ENCODE measurements at places on chromosomes 2 and 18.

DNA sequence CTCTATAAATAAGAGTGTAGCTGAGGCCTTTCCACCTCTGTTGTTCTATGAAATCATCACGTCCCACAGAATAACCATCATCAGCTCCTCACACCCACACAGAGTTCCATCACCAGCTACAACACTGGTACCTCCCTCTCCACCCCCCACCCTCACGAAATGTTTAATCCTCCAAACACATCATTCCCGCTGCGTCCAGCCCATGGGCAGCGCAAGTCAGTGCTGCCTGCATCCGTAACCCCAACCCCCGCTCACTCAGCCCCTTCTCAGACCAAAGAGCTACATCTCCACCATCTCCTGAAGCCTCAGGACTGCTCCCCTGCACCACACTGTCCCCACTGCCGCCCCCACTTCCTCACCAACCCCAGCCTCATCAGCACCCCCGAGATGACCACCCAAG, 19.4 kb downstream of the DNMT3A start:
- DNase-seq = no peak

DNA sequence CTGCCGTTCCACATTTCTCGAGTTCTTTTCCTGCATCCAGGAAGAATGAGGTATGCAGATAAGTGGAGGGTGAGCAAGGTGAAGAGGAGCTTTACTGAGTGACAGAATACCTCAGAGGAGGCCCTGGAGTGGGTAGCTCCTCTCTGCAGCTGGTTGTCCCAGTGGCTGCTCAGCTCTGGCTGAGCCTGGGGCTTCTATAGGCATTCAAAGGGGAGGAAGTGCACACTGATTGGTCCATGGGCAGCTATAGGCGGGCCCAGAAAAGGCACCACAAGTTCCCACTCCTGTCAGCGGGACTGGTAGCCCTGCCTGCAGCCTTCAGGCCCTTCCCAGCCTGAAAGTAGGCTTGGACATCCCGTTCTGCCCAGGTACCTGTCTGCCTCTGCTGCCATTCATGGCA, 94.7 kb downstream of the DOK6 start:
- no peak for DNase-seq

DNA sequence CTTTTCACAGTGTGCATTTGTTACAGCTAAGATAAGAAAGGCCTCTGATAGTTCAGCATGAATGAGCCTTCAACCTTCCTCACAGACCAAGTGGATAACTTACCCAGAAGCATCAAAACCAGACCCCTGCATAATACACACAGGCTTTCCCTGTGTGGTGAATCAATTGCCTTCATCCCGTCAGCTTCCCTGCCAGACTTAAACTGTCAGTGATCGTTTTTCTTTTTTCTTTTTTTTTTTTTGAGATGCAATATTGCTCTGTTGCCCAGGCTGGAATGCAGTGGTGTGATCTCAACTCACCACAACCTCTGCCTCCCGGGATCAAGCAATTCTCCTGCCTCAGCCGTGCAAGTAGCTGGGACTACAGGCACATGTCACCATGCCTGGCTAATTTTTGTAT, 20.5 kb upstream of the SLC35F5 start:
- no peak for DNase-seq

DNA sequence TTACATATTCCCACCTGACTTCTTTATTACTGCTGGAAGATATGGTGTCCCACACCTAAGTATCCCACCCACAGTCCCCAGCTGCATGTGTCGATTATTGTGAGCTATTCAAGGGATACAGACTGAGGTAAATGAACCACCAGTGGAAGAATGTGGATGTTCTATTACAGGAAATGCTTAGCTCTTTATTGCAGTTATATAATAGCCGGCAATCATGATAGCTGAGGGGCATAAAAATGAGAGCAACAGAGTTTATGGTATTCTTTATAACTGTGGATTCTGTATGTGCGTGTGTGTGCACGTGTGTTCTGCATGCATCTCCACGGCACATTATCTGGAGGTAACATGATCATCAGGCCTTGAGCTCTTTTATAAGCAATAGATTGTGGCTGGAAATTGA, 198.9 kb downstream of the NEDD4L start:
- no peak for DNase-seq

DNA sequence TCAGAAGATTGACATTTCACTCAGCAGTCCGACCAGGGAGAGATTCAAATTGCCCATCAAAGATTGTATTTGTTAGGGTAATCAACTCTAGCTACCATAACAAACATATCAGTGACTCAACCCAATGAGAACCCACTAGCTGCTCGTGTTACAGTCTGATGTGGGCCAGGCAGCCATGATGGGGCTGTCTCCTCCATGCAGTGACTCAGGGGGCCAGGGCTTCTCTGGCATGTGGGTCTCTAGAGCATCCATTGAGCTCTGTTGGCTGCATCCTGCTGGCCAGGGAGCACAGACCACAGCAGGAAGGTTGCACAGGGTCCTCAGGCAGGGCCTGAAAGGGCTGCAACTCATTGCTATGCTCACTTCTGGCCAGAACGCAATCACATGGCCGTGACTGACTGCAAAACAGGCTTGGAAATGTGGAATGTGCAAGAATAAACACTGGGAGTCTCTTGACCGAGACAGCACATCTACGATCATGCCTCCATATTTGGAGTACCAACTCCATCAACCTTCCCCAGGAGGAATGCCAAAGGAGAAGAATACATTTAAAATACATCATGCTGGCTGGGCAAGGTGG, 216.8 kb downstream of the EIPR1 start:
- DNase-seq = no peak

DNA sequence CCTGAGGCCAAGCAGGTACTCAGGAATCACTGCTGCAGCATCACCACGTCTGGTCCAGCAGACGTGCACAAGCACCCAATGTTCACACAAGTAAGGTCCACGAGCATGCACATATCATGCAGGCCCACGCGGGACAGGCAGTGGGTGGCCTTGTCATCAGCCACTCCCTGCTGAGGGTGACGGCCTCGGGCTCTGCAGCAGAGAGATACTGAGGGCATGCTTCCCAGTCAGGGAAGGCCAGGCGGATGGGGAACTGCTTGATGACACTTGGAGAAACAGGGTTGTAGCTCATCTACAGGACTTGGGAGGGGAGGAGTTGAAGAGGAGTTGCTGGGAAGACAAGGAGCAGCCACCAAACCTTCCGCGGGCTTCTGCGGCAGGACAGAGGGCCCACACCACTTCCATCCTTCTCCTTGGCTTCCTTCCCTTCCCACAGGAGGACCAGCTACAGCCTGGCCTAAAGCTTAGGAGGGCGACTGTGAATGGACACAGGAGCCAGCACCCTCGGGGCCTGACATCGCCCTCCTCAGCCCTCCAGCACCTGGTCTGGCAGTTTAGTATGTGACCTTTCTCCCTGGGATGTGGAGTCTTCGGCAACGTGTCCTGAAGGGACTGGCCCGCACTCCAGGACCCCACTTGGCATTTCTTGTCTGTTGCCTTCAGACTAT, 15.2 kb downstream of the MFSD2B start:
- no peak for DNase-seq

DNA sequence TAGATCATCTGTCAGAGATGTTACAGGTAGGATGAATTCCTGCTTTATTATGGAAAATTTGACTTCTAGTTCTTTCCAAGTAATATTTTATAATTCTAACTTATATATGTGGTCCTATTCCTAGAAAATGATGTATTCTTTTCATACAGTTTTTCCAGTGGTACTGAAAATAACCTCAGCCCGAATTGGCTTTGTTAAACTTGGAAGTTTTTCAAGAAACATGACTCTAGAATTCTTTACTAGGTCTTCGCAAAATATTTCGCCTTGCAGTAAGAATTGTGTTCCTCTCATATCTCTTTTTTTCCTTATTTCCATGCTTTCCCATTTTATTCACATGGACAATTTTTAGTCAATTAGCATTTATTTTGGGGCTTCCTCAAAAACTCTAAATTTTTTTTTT, 60.5 kb downstream of the BMPR2 start:
- DNase-seq = no peak

- DNase-seq = no peak
Observed at GRCh38 chr2:196651387-196652094, 12.0 kb downstream of the CCDC150 start.

DNA sequence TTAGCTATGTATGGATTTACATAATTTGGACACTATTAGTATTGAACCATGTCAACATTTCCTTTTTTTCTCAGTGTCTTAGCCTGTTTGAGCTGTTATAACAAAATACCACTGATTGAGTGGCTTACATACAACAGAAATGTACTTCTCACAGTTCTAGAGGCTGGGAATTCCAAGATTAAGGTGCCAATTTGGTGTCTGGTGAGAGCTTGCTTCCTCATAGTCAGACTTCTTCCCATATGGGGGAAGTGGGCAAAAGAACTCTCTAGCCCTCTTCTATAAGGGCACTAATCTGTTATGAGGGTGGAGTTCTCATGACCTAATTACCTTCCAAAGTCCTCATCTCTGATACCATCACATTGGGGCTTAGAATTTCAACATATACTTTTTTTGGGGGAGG, 12.6 kb downstream of the ZNF804A start:
- no peak for DNase-seq

- DNase-seq = no peak
Observed at GRCh38 chr2:195322324-195322723, 334.7 kb upstream of the SLC39A10 start.

GRCh38 chr2:118942031-118942430, at the start of gene MARCO:
TSS of gene MARCO (plus strand) at chr2:118942194. CDS start at chr2:118942301, 107 bp downstream.
- DNase-seq = no peak

- DNase-seq = no peak
Observed at GRCh38 chr2:27518113-27518781, 21.6 kb downstream of the GCKR start.

DNA sequence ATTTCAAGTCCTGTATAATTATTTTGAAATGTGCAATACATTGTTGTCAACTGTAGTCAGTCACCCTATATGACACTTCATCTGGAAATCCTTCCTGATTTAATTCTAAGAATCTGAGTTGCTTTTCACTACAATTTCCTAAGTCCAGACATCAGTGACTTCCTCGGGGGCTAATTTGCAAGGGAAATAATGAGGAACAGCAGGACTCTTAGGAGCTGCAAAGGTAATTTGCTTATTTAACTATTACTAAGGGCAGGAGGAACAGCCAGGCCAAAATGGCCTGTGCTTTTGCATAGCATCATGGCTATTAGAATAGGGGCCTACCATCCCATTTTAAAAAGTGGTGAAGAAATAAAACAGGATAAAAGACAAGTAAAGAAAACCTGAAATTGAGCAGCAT, 178.8 kb downstream of the MC4R start:
- DNase-seq = no peak

DNA sequence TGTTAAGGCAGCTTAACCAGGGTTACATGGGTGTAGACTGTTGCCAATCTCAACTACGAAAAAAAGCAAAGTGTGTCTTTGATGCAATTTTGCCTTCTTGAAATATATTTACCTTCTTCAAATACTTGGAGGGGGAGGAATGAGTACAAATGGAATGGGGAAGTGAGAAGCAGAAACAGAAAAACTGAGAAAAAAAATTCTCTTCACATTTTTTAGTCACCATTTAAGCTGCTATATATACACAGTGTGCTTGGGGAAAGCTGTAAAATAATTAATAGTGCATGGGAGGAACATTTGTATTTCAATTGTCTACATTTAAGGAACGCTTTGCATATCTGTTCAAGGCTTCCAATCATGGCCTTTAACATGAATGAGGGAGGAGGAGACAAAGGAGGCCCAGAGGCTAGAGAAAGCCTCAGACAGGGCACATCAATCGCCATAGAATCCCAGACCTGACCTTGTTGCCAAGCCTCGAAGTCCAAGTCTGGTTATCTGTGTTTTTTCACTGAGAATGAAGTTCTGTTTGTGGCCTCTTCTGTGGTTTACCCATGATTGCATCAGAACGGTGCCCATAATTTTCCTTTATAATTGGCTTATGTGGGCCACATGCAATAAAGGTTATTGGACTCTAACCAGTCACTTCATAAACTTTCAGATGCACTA, 158.6 kb downstream of the PIK3C3 start:
- peak; percentile 76 for DNase-seq

GRCh38 chr2:6784291-6784690, 81.4 kb downstream of the CMPK2 start:
- no peak for DNase-seq

GRCh38 chr2:28153851-28154250, 238.8 kb upstream of the FOSL2 start:
- no peak for DNase-seq

DNA sequence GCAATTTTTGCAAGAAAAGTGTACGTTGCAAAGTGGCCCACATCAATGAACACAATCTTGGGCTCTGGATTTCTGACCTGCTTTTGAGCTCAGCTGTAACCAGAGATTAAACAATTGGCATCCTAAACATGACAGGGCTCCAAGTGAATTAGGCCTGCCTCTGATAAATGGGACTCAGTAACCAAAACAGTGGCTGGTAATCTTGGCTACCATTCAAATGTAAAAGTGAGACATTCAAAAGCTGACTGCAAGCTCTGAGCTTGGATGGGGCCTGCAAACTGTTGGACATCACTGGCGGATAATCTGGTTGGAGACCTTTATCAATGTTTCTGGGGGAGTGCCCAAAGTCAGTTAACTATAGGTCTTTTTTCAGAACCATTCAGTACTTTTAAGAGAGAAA, 160.7 kb downstream of the RAB3GAP1 start:
- no peak for DNase-seq

- peak; percentile 10 for DNase-seq
Observed at GRCh38 chr2:74391209-74391579, 11.1 kb upstream of the DCTN1 start.

- DNase-seq = no peak
Observed at GRCh38 chr2:12678186-12678585, 38.5 kb upstream of the TRIB2 start.

DNA sequence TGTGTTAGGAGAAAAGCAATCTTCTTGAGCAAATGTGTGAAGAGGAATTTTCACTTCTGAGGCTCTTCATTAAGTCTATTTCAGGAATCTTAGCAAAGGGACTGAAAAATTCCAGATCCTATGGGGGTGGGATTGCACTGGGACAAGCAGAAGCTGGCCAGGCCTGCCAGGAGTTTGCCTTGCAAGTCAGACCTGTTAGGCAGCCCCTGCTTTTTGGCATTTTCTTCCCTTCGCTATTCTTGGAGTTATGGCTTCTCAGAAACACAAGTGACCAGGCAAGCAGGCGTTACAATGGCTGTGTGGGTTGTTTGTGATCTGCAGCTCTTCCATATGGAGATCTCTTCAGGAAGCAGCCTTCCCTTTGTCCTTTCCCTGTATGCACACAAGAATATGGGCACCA, 8.0 kb upstream of the CCDC85A start:
- DNase-seq = no peak

- no peak for DNase-seq
Observed at GRCh38 chr2:152529420-152530115, 187.7 kb downstream of the PRPF40A start.

GRCh38 chr18:5439986-5440696, 103.7 kb downstream of the EPB41L3 start:
- peak; percentile 50 for DNase-seq

GRCh38 chr2:19673213-19673791, 228.5 kb downstream of the TTC32 start:
- DNase-seq = no peak

DNA sequence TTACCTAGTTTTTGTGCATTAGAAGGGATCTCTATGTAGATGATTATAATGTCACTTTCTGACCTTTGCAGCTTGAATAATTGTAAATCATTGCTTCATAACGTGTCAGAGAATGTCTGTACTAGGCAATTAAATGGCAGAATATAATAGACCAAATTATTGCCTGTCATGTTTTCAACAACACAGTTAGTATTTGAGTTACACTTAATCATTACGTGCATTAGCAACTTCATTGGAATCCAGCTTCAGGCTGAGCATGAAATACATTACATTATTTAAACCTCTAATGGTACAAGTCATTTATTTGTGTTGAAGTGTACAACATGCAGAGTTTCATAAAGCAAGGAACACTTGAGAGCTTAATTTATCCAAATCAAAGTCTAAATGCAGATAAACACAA, 48.0 kb downstream of the ZNF407 start:
- DNase-seq = no peak

GRCh38 chr2:20599001-20599600, 51.8 kb downstream of the HS1BP3 start:
- no peak for DNase-seq
